ENCODE measurements at places on chromosomes 4 and X. TPM values are rescaled to one million over a fixed set of nuclear protein-coding genes. Genes with fewer than 3 reads are reported as not detected.

- no peak overlapping the region for H3K27ac ChIP-seq
- no peaks in the 10 kb centered on the region for H3K36me3 ChIP-seq
- no peaks in the 10 kb centered on the region for H3K4me1 ChIP-seq
- H3K27me3 ChIP-seq: no peaks in the 10 kb centered on the region
- no peak for DNase-seq
- no peak overlapping the region for H3K4me3 ChIP-seq
Observed at GRCh38 chrX:14694611-14695010, 165.3 kb downstream of the GLRA2 start.

- DNase-seq: no peak
- no peak overlapping the region for H3K27ac ChIP-seq
- H3K4me3 ChIP-seq: no peak overlapping the region
Observed at GRCh38 chrX:18871970-18872369, 111.9 kb downstream of the PHKA2 start.

- no peaks in the 10 kb centered on the region for H3K4me1 ChIP-seq
- H3K27ac ChIP-seq: no peak overlapping the region
- H3K4me3 ChIP-seq: no peak overlapping the region
Observed at GRCh38 chr4:2047781-2048581, 11.1 kb upstream of the NAT8L start.

DNA sequence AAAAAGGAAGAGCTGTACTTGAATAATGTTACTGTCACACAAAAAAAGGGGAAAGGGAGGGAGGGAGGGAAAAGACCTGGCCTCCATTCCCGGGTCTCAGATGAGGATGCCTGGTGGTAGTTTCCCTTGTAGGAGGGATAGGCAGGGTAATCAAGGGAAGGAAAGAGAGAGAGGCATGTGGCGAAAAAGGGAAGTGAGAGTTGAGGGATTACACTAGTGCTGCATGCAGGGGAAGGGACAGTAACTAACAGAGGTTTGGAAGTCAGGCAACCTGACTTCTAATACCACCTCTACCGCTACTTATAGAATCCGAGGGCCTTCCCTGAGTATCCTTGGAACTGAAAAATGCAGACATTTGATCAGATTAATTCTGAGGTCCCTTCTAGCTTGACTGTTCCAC is 821.7 kb upstream of the FTHL17 start:
- DNase-seq: no peak
- no peak overlapping the region for H3K27ac ChIP-seq
- no peaks in the 10 kb centered on the region for H3K4me1 ChIP-seq
- no peak overlapping the region for H3K4me3 ChIP-seq
- no peaks in the 10 kb centered on the region for H3K36me3 ChIP-seq

- H3K36me3 ChIP-seq: no peaks in the 10 kb centered on the region
- no peak overlapping the region for H3K4me3 ChIP-seq
- H3K27me3 ChIP-seq: no peaks in the 10 kb centered on the region
- no peaks in the 10 kb centered on the region for H3K4me1 ChIP-seq
- DNase-seq: no peak
- H3K27ac ChIP-seq: no peak overlapping the region
Observed at GRCh38 chr4:162111078-162111477, 52.7 kb downstream of the FSTL5 start.

GRCh38 chrX:134718966-134719317 is 60.7 kb upstream of the PLAC1 start:
- H3K4me1 ChIP-seq: no peaks in the 10 kb centered on the region
- DNase-seq: no peak
- H3K27me3 ChIP-seq: no peaks in the 10 kb centered on the region
- H3K27ac ChIP-seq: no peak overlapping the region
- H3K36me3 ChIP-seq: no peaks in the 10 kb centered on the region
- no peak overlapping the region for H3K4me3 ChIP-seq

- H3K36me3 ChIP-seq: no peaks in the 10 kb centered on the region
- no peak for DNase-seq
- no peaks in the 10 kb centered on the region for H3K4me1 ChIP-seq
- H3K27ac ChIP-seq: no peak overlapping the region
Observed at GRCh38 chr4:156734965-156735895, 236.4 kb downstream of the PDGFC start.

Gene CT45A3
- not detected for total RNA-seq

Gene DCHS2
- not detected for total RNA-seq

- H3K27me3 ChIP-seq: no peaks in the 10 kb centered on the region
- DNase-seq: no peak
- H3K4me3 ChIP-seq: no peak overlapping the region
- no peaks in the 10 kb centered on the region for H3K4me1 ChIP-seq
- no peak overlapping the region for H3K27ac ChIP-seq
Observed at GRCh38 chr4:170336238-170336775, 246.6 kb upstream of the AADAT start.

- H3K27ac ChIP-seq: no peak overlapping the region
- H3K4me3 ChIP-seq: no peak overlapping the region
- H3K36me3 ChIP-seq: no peaks in the 10 kb centered on the region
- peak; percentile 35 for DNase-seq
- no peaks in the 10 kb centered on the region for H3K4me1 ChIP-seq
Observed at GRCh38 chrX:46408553-46409407, 136.4 kb downstream of the ZNF674 start.

DNA sequence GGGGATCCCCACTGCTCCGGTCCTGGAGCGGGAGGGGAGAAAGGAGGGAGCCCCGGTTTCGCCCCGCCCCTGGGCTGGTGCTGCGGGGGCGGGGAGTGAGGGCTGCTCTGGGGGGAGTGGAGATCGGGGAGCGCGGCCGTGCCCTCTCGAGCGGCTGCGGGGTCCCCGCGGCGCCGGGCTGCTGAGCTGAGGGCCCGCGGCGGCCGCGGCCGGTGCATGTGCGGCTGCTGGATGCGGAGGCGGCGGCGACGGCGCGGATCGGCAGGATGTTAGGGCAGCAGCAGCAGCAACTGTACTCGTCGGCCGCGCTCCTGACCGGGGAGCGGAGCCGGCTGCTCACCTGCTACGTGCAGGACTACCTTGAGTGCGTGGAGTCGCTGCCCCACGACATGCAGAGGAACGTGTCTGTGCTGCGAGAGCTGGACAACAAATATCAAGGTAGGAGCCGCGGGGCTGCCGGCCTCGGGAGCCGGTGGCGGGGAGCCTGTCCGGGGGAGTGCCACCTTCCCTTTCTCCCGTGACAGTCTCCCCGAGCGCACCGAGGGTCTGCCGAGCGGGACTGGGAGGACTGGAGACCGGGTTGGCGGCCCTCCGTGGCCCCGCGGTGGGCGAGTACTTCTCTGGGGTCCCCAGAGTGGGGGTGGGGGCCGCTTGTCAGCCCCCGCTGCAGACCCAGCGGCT is at the start of gene ING2:
TSS of gene ING2 (plus strand) at position 129 of the 681 bp plus-strand sequence. CDS start at position 267, 138 bp downstream.
- H3K4me1 ChIP-seq: peaks cover 20% of the 10 kb centered on the region
- no peaks in the 10 kb centered on the region for H3K27me3 ChIP-seq
- peak within 1 kb of the TSS; percentile 97 for H3K27ac ChIP-seq
- no peaks in the 10 kb centered on the region for H3K36me3 ChIP-seq

GRCh38 chr4:3041192-3042142 is 32.9 kb downstream of the HTT-AS start:
- H3K36me3 ChIP-seq: no peaks in the 10 kb centered on the region
- DNase-seq: peak; percentile 53
- peak overlapping the region; percentile 58 for H3K4me3 ChIP-seq
- H3K4me1 ChIP-seq: peaks cover 52% of the 10 kb centered on the region
- H3K27ac ChIP-seq: peak overlapping the region; percentile 35

Gene GABRB1
- not detected for total RNA-seq

DNA sequence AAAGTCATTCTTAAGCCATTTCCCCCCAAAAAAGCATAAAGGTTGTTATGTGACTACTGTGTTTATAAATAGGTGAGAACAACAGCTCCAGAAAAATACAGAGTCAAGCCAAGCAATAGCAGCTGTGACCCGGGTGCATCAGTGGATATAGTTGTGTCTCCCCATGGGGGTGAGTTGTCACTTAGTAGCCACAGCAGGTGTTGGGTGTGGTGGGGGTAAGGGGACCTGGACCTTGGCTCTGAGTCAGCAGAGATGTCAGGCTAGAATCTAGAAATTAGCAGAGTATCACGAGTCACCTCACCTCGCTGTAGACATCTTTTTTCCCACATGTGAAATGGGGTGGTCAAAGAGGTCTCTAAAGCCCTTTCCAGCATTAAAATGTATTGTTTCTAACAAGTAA is 42.4 kb downstream of the MOSPD2 start:
- no peak overlapping the region for H3K27ac ChIP-seq
- no peaks in the 10 kb centered on the region for H3K36me3 ChIP-seq
- no peaks in the 10 kb centered on the region for H3K27me3 ChIP-seq
- H3K4me3 ChIP-seq: no peak overlapping the region

GRCh38 chrX:133649651-133650050 is 234.4 kb upstream of the GPC4 start:
- H3K27me3 ChIP-seq: no peaks in the 10 kb centered on the region
- no peak overlapping the region for H3K27ac ChIP-seq
- no peak for DNase-seq
- H3K4me3 ChIP-seq: no peak overlapping the region

- no peaks in the 10 kb centered on the region for H3K27me3 ChIP-seq
- H3K4me3 ChIP-seq: no peak overlapping the region
- no peak for DNase-seq
- H3K27ac ChIP-seq: no peak overlapping the region
- no peaks in the 10 kb centered on the region for H3K36me3 ChIP-seq
Observed at GRCh38 chr4:7414046-7414445, 20.7 kb downstream of the PSAPL1 start.

Measured in CD8-positive, alpha-beta memory T cell (primary cell).